ENCODE measurements at places on chromosomes 13 and 19.
A peak's percentile ranks its signal among the peaks of the same experiment; 100 is the strongest.

DNA sequence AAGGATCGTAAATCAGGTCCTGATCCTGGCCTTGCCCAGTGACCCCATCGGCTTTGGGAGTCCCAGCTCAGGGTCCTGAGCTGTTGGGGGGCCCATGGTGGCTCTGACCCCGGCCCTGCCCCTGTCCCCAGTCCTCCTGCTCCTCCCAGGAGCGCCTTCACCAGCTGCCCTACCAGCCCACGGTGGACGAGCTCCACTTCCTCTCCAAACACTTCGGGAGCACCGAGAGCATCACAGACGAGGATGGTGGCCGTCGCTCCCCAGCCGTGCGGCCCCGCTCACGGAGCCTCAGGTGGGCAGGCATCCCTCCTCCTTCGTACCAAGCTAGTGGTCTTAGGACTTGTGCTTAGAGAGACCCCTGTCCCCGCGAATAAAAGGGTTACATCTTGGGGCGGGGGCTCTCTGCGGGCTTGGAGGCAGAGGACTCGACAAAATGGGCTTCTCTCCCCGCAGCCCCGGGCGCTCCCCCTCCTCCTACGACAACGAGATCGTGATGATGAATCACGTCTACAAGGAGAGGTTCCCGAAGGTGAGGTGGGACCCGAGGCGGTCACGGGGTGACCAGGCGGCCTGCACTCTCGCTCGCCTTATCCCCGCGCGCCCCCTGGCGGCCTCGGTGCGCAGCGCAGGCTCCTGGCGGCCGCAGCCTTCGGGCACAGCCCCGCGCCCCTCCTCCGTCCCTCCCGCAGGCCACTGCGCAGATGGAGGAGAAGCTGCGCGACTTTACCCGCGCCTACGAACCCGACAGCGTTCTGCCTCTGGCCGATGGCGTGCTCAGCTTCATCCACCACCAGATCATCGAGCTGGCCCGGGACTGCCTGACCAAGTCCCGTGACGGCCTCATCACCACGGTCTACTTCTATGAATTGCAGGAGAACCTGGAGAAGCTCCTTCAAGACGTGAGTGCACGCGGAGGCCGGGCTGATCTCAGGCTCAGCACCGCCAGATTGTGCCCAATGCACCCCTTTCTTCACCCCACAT lies 9.1 kb downstream of the MAST1 start:
- DNase-seq: peak; percentile 79

DNA sequence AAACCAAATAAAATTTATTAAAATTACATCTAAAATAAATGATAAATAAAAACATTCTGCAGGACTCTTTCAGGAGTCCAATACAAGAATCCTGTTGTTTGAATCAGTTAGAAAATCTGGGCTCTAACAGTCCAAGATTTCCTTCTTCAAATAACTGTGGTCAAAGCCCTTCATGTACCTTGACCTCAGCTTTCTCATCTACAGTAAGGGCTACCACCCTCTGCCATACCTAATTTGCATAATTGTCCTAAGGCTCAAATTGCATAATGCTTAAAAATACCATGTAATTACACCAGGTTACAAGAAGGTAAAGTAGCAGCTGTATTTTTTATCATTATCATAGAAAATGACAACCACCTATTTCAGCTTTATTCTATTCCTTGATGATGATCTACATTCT lies 54.3 kb downstream of the XPO4 start:
- no peak for DNase-seq

- DNase-seq: no peak
These were observed 1.2 kb upstream of the C19orf81 start for GRCh38 chr19:50647879-50648615.

DNA sequence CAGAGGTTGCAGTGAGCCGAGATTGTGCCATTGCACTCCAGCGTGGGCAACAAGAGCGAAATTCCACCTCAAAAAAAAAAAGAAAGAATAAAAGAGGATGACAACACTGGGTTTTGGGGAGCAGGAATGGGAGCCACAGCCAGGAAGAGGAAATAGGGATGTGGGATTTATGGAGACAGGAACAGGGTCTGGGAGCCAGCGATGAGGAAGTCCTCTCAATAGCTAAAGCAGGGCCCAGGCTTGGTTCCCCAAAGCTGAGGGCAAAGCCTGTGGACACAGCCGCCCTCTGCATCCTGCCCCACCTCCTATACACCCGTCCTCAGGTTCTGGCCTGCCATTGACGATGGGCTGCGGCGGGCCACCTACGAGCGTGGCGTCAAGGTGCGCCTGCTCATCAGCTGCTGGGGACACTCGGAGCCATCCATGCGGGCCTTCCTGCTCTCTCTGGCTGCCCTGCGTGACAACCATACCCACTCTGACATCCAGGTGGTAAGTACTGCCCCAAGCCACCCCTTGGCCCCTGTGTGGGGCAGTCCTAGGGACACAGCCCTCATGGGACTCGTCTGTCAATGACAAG lies 13.6 kb downstream of the HIPK4 start:
- DNase-seq: no peak

DNA sequence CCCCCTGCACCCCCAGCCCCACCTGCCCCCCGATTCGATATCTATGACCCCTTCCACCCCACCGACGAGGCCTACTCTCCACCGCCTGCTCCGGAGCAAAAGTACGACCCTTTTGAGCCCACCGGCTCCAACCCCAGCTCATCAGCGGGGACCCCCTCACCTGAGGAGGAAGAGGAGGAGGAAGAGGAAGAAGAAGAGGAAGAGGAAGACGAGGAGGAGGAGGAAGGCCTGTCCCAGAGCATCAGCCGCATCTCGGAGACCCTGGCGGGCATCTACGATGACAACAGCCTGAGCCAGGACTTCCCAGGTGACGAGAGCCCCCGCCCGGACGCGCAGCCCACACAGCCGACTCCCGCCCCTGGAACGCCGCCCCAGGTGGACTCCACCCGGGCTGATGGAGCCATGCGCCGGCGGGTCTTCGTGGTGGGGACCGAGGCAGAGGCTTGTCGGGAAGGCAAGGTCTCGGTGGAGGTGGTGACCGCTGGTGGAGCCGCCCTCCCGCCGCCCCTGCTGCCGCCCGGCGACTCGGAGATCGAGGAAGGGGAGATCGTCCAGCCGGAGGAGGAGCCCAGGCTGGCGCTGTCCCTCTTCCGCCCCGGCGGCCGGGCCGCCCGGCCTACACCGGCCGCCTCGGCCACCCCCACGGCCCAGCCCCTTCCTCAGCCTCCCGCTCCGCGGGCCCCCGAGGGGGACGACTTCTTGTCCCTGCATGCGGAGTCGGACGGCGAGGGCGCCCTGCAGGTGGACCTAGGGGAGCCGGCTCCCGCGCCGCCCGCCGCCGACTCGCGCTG lies 9.2 kb downstream of the SCAF1 start:
- DNase-seq: no peak

DNA sequence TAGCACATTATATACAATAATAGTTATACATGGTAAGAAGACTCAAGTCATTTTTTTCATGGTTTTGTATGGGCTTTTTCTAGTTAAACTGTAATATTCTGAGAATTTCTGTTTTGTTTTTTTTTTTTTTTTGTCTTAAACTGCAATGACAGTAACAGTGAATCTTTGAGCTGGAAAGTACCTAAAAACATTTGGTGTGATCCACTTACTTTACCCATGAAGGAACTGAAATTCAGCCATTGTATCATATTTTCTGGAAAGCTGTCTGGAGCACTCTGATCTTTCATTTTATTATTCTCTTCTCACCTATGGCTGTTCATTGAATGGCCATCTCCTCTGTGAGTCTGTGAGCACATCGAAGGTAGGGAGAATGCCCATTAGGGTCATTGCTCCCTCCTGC lies 37.8 kb downstream of the MYO16 start:
- DNase-seq: no peak

DNA sequence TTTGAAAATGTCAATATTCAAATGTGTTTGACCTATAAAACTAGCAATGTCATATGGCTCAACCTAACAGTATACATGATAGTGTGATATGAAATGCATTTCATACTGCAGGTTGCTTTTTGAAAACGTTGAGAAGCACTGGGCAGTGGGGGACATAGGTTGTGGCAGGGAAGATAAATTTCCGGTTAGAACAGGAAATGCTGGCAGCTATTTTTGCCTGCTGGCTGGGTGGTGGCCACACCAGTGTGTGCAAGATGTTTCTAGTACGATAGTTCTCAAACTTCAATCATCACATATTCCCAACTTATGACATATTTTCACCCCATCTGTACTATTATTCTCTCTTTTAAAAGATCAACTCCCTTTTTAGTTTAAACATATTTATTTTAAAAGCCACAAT lies 17.2 kb downstream of the FXYD5 start:
- DNase-seq: peak; percentile 27

GRCh38 chr13:25085125-25085742 lies 10.7 kb upstream of the PABPC3 start:
- peak; percentile 3 for DNase-seq

DNA sequence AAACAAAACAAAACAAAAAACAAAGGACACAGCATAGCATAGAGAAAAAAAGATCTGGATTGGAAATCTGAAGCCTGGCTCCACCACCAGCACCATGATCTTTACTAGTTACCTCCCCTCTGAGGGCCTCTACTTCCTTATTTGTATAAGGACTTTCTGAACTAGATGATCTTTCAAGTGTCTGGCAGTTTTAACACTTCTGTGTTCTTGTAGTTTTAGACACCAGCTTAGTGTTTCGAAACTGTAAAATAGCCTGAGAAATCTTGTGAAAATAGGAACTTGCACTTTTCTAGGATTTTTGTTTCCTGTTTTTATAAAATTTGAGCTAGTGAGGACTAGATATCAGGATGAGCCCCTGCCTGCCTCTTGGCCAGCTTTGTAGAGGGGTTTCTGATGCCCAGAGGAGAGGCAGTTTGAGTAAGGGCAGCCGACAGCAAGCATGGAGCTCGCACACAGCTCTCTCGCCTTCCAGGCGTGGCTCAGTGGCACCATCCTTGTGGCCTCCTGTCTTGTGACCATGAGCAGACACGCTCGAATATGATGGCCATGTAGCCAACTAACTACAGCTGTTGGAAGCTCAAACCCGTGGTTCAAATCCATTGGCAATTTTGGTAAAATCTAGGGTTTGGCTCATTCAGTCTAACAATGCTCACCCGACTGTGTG lies 319.0 kb downstream of the KCNRG start:
- no peak for DNase-seq

DNA sequence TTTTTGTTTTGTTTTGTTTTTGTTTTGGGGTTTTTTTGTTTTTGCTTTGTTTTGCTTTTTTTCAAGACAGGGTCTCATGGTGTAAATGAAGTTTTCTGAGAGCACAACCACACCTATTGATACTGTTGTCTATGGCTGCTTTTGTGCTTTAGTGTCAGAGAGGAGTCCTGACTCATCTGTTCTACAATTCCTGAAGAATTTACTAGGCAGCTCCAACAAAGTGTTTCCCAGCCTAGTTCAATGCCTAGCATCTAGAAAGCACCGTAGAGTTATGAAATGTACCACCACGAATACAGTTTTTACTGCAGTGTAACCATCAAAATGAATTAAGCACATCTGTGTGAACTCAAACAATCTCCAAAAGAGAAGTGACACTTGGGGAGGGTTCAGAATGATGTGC lies 21.2 kb downstream of the SAFB start:
- DNase-seq: no peak

GRCh38 chr13:112097770-112098169 lies 30.8 kb downstream of the SOX1 start:
- no peak for DNase-seq

DNA sequence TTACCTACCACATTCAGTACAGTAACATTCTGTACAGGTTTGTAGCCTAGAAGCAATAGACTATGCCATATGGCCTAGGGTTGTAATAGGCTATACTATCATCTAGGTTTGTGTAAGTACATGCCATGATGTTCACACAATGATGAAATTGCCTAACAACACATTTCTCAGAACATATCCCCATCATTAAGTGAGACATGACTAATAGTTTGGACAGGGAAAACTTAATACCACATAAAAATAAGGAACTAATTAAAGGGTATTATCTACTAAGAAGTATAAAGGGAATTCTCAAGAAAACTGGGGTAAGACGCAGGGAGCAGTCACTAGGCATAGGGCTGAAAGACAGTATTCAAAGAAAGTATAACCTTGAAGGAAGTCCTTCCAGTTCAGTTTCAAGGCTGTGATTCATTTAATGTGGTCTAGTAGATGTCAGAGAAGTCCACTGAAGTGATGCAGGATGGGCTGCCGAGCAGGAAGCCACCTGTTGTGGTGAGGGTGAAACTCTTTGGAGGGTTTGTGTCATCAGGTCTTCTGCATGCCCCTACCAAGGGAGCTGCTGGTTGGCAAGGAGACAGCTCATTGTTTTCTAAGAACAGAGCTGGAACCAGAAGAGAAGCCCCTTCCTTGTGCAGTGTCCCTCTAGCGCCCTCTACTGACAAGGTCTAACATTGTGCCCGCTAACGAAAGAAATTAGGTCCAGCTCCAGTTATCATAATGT lies 122.9 kb downstream of the OLFM4 start:
- peak; percentile 10 for DNase-seq

GRCh38 chr19:30387311-30388115 lies 15.3 kb downstream of the ZNF536 start:
- DNase-seq: no peak

GRCh38 chr19:49687150-49687549 lies 2.2 kb upstream of the ADM5 start:
- no peak for DNase-seq

GRCh38 chr19:38253788-38254187 lies 2.4 kb downstream of the PPP1R14A start:
- no peak for DNase-seq

- DNase-seq: no peak
These were observed 151.5 kb downstream of the KLF5 start for GRCh38 chr13:73210218-73210883.

GRCh38 chr13:40764587-40765403 lies 6.2 kb downstream of the MRPS31 start:
- DNase-seq: peak; percentile 47

- DNase-seq: no peak
These were observed 7.8 kb upstream of the SIGLECL1 start for GRCh38 chr19:51242881-51243630.

DNA sequence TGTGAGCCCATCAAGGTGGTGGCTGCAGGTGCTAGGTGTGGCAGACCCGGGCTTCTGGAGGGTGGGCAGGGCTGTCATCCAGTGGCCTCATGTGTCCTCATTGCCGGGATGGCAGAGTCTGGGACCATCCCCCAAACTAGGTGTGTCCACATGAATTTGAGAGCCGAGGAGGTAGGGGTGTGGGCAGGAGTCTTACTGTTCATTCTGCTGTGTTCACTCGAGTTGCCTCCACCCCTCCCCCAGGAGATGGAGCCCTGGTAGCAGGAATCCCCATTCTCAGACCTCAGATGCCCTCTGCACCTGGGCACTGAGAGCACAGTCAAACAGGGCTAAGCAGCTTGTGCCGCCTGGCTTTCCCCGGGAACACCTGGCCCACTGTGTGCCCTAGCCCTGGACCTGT lies 22.4 kb downstream of the NAXD start:
- no peak for DNase-seq

GRCh38 chr13:31236211-31236786 lies 36.5 kb downstream of the B3GLCT start:
- no peak for DNase-seq

GRCh38 chr19:50548191-50549058 lies 19.8 kb downstream of the LRRC4B start:
- no peak for DNase-seq

GRCh38 chr19:6220385-6221191 lies 59.2 kb downstream of the MLLT1 start:
- DNase-seq: no peak

- DNase-seq: no peak
These were observed 20.6 kb downstream of the ADPRHL1 start for GRCh38 chr13:113432506-113433270.
